ENCODE measurements at places on chromosomes 11 and 22. TPM values are rescaled to one million over a fixed set of nuclear protein-coding genes. Genes with fewer than 3 reads are reported as not detected.
A peak's percentile ranks its signal among the peaks of the same experiment; 100 is the strongest.

The RAB36 gene
- 3.1 TPM for total RNA-seq

The JAML gene
- 2.1 TPM for total RNA-seq

The ACTN3 gene
- total RNA-seq: not detected

The IL18 gene
- total RNA-seq: 200 TPM

The MMP27 gene
- total RNA-seq: not detected

The SEPTIN3 gene
- 1.3 TPM for total RNA-seq

DNA sequence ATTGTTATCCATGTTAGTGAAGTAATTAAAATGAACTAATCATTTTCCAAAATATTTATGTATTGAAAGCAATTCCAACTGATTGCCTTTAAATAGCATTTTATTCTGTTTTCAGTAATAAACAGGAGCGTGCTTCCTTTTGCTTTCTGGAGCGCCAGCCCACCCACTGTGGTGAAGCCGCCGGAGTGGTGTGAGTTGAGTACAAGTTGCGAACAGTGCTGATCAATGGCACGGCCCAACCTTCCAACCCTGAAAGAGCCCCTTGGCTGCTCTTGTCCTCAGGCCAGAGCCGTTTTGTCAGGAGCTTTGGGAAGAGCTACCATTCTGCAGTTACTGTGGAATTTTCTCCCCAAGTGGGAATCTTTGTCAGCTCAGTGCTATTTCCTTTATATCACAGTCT is 42.8 kb downstream of the NTM start:
- H3K27ac ChIP-seq: no peak overlapping the region
- no peaks in the 10 kb centered on the region for H3K27me3 ChIP-seq
- H3K4me1 ChIP-seq: peaks cover 4% of the 10 kb centered on the region

DNA sequence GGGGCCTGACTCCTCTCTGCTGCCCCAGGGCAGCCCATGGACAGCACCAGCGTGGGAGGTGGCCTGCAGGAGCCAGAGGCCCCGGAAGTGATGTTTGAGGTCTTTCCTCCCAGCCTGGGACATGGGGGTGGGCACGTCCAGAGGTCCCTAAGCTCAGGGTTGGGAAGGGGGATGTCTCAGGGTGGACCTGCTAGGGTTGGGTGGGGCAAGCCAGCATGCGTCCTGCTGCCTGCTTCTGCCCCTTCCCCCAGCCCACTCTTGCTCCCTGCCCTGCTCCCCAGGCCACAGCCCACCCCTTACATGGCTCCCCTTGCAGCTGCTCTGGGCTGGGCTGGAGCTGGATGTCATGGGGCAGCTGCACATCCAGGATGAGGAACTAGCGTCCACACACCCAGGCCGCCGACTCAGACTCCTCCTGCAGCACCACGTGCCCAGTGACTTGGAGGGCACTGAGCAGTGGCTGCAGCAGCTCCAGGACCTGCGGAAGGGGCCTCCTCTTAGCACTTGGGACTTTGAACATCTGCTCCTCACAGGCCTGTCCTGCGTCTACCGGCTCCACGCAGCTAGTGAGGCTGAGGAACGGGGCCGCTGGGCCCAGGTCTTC is 1.3 kb downstream of the FAM180B start:
- H3K27ac ChIP-seq: peak overlapping the region; percentile 65
- DNase-seq: no peak
- H3K36me3 ChIP-seq: peaks cover 24% of the 10 kb centered on the region
- H3K27me3 ChIP-seq: peaks cover 7% of the 10 kb centered on the region
- peaks cover 25% of the 10 kb centered on the region for H3K4me1 ChIP-seq

GRCh38 chr11:3946455-3947017 is 91.1 kb downstream of the STIM1 start:
- no peaks in the 10 kb centered on the region for H3K27me3 ChIP-seq
- no peaks in the 10 kb centered on the region for H3K36me3 ChIP-seq
- peak overlapping the region; percentile 79 for H3K27ac ChIP-seq

- no peaks in the 10 kb centered on the region for H3K4me1 ChIP-seq
- DNase-seq: no peak
- H3K27me3 ChIP-seq: no peaks in the 10 kb centered on the region
Measured at GRCh38 chr11:111521135-111521534, 6.6 kb downstream of the HOATZ start.

- H3K4me1 ChIP-seq: peaks cover 6% of the 10 kb centered on the region
- DNase-seq: no peak
- no peaks in the 10 kb centered on the region for H3K36me3 ChIP-seq
- no peaks in the 10 kb centered on the region for H3K27me3 ChIP-seq
- no peak overlapping the region for H3K27ac ChIP-seq
Measured at GRCh38 chr11:95567685-95568084, 221.9 kb downstream of the FAM76B start.

DNA sequence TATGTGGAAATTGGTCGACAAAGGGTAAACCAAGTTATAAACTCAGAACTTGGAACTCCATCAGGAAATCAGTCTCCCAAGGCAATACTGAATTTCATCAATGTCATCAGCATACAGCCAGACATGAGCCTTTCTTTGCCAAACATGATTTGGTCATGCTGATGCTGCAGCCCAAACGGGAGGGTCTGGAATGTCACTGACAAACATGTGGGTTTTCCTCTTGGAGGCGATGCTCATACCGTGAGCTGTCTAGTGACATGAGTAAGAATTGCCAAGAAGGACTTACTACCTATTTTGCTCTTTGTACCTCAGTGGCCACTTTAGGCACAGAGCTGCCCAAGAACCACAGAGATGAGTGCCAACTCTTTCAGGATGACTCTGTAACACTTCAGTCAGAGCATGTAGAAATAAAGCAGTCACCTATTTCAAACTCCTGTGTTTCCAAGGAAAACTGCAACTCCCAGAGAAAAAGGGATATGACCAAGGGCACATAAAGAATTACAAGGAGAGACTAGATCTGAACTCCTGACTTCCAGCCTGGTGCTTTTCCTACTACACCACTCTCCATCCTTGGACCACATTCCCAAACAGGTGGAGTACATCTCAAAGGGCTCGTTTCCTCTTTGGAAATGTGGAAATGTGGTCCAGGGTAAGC is 24.3 kb upstream of the MRGPRX2 start:
- DNase-seq: no peak
- H3K27me3 ChIP-seq: no peaks in the 10 kb centered on the region
- H3K36me3 ChIP-seq: no peaks in the 10 kb centered on the region
- H3K4me1 ChIP-seq: peaks cover 9% of the 10 kb centered on the region
- no peak overlapping the region for H3K27ac ChIP-seq

- H3K4me1 ChIP-seq: peaks cover 38% of the 10 kb centered on the region
- no peaks in the 10 kb centered on the region for H3K27me3 ChIP-seq
- no peak for DNase-seq
- H3K36me3 ChIP-seq: no peaks in the 10 kb centered on the region
- H3K27ac ChIP-seq: peak overlapping the region; percentile 36
- no peak overlapping the region for H3K4me3 ChIP-seq
Measured at GRCh38 chr11:130773244-130773820, 142.9 kb downstream of the SNX19 start.

DNA sequence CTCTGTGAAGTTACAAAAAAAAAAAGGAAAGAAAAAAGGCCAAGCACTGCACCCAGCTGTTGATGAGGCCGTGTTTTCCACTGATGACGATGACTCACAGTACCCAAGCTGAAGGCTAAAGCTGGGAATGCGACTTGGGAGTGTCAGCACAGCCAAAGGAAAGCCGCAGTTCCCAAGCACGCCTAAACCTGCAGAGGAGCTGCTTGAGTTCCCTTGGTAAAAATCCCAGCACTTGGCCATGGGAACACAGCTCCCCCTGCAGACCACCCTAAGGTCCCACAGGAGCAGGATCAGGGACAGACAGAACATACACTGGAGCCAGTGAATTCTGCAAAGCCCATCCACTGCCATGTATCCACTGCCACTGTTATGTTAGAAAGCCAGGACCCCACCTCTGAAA is 39.9 kb downstream of the SERGEF start:
- peaks cover 10% of the 10 kb centered on the region for H3K4me1 ChIP-seq
- H3K36me3 ChIP-seq: peaks cover 11% of the 10 kb centered on the region
- no peak for DNase-seq
- no peak overlapping the region for H3K4me3 ChIP-seq
- no peak overlapping the region for H3K27ac ChIP-seq
